ENCODE measurements at places on chromosomes 12 and 14. TPM values are rescaled to one million over a fixed set of nuclear protein-coding genes. Genes with fewer than 3 reads are reported as not detected.

UNG gene
- total RNA-seq: 41.3 TPM

TRIAP1 gene
- total RNA-seq: 27.2 TPM

NRIP2 gene
- total RNA-seq: not detected

ARMH4 gene
- total RNA-seq: not detected

CIDEB gene
- total RNA-seq: 30.2 TPM

TAS2R31 gene
- total RNA-seq: 3.4 TPM

RNASE1 gene
- not detected for total RNA-seq

C12orf50 gene
- not detected for total RNA-seq

PRB2 gene
- total RNA-seq: not detected

TSHR gene
- total RNA-seq: 3.5 TPM

KTN1 gene
- 96.0 TPM for total RNA-seq

TAS2R50 gene
- 1.2 TPM for total RNA-seq

PZP gene
- total RNA-seq: not detected

KDM2B gene
- 82.2 TPM for total RNA-seq

RNU7-1 gene
- not detected for total RNA-seq

SENP1 gene
- 30.4 TPM for total RNA-seq

KRT73 gene
- total RNA-seq: 4.5 TPM

Data from activated naive CD4-positive, alpha-beta T cell treated with anti-CD3 and anti-CD28 coated beads, Interleukin-2, amount 10 ng/mL, durations not matched to agents 5 hours and 36 hours (primary cell).